ENCODE measurements at places on chromosomes 4 and X.

GRCh38 chr4:178387756-178388155, 945.5 kb upstream of the AGA start:
- DNase-seq, result no peak

DNA sequence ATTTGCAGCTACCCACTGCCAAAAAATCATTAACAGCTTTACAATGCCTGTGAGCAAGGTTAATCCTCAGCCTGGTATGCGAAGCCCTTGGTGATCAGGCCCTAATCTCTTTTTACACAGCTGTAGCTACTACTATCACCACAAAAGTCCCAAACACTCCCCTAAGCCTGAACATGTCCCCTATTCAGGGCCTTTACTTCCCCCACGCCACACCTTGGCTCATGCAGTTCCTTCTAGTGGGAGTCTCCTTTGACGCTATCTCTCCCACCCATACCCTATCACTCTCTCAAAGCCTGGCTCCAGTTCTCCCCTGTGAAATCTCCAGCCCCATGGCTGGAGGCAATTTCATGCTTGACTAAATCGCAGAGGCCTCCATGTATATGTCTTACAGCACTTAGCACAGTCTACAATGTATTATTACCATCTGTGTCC, 90.6 kb upstream of the CBR4 start:
- no peak for DNase-seq

DNA sequence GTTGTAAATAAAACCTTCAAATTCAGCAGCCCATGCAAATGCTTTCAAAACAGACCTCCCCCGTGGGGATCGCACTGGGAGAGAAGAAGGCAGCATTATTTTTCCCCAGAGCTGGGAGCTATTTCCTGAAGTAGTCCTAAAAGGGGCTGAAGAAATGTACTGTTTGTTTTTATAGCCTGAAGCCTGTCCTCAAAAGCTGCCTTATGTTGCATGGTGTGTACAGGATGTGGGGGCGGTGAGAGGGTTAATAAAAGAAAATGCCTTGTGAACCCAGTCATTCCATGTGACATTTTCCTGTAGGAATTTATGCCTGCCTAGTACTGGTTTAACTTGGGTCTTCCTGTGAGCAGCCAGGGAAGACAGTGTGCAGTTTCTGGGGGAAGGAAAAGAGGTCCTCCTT, 144.1 kb downstream of the SOWAHB start:
- DNase-seq, result no peak

GRCh38 chr4:8350841-8351461, 81.4 kb downstream of the HTRA3 start:
- DNase-seq, result no peak

DNA sequence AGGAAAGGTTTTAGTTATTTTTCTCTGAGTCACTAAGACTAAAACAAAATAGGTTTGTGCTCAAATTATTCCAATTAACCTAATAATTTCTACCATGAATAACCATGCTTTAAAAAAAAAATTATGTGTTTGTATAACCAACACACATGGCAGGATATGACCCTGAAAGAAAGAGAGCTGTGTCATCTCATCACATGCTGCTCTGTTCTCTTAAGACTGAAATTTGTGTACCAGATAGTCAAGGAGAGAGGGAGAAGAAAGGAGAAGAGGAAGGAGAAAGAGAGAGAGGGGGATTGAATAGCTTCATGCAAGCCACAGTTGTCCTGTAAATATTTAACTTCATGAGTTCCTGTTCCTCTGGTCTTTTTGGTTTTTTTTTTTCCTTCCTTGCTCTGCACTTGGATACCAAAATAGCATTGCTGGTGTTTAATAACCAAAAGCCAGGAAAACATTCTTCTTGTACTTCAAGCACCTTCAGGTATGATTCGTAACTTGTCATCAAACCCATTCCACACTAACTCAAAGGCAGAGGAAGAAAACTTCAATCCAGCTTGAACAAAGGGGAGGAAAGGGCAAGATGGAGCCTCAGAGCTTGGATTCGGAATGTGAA, 6.4 kb upstream of the PROM1 start:
- DNase-seq, result no peak

- no peak for DNase-seq
Measured at GRCh38 chr4:76894537-76895255, 3.2 kb downstream of the SOWAHB start.

DNA sequence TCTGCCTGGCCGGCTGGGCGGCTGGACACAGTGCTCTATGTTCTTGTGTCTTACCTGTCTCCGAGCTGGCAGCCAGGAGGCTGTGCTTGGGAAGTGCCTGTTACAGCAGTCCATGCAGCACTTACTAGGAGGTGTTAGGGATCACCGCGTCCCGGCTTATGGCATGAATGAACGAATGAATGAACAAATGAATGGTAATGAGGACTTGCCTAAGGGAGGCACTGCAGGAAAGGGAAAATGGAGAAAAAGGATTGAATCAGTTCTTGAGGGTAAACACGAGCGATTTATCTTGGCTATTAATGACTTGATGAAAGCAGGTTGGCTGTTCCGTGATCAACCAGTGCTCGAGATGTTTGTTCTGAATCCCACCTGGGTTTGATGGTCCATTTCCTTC, 31.1 kb downstream of the TBC1D14 start:
- no peak for DNase-seq

DNA sequence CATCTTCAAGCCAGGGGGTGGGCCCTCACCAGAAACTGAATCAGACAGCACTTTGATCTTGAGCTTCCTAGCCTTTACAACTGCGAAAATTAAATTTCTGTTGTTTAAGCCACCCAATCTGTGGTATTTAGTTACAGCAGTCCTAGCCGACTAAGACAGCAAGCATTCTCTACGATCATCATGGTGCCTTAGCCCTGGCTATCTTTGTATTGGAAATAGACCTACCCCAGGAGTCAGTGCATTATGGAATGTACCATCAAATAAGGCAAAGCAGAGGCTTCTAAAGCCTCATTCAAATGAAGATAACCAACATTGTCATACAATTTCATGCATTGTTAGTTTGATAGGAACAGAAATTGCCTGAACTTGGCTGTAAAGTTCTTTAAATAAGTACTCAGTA, 75.0 kb downstream of the PARM1 start:
- DNase-seq, result no peak

DNA sequence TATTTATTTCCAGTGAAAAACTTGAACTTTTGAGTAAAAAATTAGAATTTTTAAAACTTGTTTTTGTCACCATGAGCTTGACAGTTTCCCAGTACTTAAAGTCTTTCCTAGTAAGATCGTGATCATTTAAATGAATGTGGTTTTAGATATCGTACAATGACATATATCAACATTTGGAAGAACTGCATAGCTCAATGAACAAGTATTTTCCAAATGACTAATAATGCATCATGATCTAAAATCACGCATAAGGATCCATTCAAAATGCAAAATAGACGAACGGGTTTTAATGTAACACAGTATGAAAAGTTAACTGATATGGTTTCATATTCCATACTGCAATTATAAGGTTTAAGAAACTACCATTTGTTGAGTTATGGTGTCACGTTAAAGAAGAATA, 4.1 kb upstream of the NDNF start:
- no peak for DNase-seq

- no peak for DNase-seq
Measured at GRCh38 chr4:69473699-69474098, 22.0 kb downstream of the UGT2B4 start.

DNA sequence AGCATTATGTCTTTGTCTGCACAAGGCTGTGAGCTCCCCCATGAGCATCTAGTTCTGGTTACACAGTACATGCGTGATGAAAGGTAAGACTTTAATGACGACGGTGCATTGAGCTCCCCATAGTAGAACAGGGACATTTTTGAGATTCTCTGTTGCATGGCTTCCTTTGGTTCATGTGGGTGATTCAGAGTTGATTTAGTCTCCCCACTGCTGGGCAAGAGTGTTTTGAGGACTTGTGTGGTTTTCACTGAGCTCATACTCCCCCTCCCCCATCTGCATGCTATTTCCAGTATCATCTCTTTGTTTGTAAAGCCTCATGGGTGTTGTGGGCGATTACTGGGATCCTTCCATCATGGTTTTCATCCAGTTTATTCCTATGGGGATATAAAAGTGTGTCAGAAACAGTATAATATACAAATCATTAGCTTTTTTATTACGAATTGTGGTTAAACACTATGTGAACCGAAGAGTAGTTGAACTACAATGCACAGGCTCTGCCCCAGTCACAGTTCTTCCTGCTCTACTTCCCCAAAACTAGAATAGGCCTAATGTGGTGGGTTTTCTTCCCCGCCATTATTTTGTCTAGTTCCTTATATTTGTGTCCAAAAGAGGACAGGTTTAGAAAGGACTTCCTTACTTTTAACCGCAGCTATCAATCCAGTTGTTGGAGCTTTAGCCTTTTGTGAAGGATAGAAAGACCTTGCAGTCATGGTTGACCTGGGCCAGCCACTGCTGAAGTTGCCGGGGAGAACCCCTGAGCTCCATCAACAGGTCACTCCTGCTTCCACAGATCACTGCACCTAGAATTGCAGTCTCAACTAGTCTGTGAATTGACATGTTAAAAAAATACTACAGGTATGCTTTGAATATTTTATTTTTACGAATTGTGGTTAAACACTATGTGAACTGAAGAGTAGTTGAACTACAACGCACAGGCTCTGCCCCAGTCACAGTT, 30.4 kb downstream of the KIT start:
- DNase-seq, result no peak

DNA sequence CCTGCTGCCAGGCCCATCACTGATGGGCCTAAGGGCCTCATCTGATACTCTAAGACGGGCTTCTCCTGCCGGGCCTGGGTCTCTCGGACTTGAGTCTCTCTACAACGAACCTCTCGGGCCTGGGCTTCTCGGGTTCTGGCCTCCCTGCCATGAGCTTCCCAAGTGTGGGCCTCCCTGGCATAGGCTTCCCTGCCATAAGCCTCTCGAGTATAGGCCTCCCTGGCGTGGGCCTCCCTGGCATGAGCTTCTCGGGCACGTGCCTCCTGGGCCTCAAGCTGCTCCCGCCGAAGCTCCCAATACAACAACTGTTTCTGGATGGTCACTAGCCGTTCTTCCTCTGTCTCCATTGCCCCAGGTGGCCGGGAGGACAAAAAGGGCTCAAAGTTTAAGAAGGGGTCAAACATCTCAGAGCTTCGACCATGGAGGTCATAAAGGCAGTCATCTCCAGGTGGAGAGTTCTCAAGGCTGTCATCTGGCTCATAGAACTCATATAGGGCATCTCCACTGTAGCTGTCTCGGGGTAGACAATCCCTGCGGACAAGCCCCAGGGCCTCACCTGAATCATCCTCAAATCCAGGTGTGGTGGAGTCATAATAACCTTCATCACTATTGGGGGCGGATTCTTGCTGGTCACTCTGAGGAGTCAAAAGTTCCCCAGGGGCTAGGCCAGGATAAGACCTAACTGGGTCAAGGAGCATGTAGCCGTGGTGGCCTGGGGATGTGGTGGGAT, 14.1 kb downstream of the AMER1 start:
- no peak for DNase-seq

- DNase-seq, result no peak
Measured at GRCh38 chr4:165410214-165410613, 31.4 kb downstream of the CPE start.

- DNase-seq, result no peak
Measured at GRCh38 chr4:23972187-23972586, 82.3 kb upstream of the PPARGC1A start.

DNA sequence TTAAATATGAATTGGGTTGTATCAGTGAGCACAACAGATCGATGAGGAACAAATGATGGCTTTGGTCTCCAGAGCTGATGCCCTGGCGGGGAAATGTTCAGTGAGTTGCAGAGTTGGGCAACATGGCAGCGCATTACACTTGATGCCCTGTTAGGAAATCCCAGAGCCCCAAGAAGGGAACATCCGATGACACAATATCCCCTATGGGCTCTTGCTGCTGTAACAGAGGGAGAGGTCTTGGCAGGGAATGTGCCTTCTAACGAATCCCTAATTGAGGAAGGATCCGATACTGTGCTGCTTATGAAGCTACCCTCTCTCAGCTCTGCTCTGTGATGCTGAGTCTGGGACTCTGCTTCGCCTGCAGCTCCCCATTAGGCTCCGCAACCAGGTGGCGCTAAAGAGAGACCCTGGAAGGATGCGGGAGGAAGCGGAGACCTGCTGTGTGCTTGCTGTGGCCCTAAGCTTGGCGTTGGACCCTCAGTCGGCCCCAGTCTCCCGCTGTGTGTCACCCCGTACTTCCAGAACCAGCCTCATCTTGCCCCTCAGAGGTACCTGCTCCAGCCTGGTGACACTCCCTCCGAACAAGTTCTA, 38.9 kb downstream of the PDHA1 start:
- DNase-seq, result peak; percentile 11

DNA sequence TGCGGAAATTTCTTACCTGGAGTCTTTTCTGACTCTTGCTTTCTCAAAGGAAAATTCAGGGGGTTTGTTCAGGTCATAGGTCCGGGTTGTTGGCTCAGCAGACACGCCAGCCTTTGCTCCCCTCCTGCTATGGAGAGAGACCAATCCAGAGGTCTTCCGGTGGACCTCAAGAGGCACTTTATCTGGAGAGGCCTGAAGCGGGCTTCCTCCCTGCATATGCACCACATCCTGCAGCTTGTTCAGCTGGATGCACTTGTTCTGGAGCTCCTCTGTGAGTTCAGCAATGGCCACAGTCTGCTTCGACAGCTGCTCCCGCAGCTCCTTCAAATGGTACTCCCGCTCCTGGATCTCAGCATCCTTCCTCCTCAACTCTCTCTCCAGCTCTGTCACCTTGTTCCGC, 10.5 kb downstream of the PRKG2 start:
- no peak for DNase-seq

DNA sequence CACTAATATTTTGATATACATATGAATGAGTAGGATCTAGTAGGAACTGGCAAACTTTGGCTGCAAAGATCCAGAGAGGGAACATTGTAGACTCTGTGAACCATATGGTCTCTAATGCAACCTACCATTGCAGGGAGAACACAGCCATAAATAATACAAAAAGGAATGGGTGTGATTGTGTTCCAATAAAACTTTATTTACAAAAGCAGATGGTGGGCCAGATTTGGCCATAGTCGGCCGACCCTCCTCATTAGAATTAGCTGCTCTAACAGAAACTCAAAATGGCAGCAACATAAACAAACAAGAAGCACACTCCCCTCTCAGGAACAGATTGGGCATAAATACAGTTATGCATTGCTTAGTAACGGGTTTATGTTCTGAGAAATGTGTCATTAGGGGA, 198.1 kb upstream of the RBPJ start:
- DNase-seq, result no peak

DNA sequence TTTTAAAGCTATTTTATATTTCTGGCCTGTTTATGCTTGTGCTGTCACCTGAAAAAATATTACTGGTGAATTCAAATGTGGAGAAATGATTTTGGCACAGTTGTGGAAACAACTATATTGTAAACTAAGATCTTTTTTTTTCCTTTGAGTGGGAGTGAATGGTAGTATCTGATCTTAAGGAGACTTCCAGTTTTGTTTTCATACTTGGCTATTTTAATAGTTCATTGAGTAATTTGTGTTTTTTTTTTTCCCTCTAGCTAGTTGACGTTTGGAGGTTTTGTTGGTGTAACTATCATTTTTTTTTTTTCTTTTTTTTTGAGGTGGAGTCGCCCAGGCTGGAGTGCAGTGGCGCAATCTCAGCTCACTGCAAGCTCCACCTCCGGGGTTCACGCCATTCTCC, 10.5 kb downstream of the STAG2 start:
- DNase-seq, result no peak
